CD4-positive, alpha-beta T cell treated with Interleukin-4 for 1 hour (primary cell): ENCODE measurements at places on chromosomes 11 and 22.

- no peak for DNase-seq
Measured at GRCh38 chr11:2818503-2818902, 67.1 kb downstream of the CDKN1C start.

DNA sequence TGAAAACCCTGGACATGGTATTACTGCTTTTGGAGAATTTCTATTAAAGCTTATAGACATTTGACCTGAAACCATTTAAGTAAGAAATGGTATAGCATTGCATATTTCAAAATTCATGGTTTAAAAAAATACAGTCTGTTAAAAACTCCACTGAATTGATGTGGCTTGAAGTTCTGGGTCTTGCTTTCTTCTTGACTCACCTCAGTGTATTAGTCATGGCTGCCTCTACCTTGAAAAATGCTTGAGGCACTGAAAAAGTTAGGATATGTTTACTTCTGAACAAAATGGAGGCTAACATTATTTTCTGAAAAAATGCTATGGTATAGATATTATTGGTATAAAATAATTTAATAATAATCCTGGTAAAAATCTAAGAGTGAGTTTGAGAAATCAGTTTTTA is 349.2 kb downstream of the AASDHPPT start:
- no peak for DNase-seq

DNA sequence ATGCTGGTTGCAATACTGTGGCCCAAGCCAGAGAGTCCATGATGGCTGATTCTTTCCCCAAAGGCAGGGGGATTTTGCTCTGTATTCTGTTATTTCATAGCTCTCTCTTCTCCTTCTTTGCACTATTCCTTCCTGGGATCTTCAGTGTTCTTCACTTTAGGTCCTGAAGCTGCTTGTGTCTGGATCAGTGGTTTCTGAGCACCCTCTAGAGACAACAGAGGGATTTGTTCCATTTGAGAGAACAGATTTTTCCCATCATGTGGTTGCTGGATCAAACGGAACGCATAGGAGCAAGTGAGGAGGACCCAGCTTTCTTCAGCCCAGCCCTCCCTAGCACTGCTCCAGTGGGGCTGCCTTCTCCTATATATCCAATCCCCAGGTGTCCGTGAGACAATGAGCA is 68.7 kb upstream of the SYN3 start:
- DNase-seq = no peak

DNA sequence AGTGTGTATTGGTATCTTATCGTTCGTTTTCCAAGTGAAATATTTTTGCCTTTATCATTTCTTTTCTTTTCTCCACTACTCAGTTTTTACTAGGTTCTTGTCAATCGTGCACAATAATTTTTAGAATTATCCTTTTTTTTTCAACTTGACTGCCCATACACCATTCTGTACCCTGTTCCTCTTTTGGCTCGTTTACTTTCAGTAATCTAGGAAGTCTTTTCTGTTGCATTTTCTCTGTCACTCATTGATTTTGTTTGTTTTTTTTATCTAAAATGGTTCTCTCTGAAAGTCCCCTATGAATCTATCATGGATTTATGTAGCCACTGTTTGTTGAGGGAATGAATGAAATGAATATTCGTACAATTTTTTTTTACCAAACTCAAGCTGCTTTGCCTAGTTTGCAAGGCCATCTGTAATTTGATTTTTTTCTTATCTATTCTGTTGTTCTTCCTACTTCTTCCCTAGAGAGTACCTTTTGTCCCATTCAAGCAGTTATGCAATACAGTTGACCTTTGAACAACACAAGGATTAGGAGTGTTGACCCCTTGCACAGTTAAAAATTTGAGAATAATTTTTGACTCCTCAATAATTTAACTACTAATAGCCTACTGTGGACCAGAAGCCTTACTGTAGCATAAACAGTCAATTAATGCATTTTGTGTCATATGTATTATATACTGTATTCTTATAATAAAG is 166.3 kb downstream of the TMEM135 start:
- no peak for DNase-seq

- peak; percentile 70 for DNase-seq
Measured at GRCh38 chr22:42299586-42300258, 29.3 kb upstream of the TCF20 start.
